ENCODE measurements at places on chromosomes 4 and X.

DNA sequence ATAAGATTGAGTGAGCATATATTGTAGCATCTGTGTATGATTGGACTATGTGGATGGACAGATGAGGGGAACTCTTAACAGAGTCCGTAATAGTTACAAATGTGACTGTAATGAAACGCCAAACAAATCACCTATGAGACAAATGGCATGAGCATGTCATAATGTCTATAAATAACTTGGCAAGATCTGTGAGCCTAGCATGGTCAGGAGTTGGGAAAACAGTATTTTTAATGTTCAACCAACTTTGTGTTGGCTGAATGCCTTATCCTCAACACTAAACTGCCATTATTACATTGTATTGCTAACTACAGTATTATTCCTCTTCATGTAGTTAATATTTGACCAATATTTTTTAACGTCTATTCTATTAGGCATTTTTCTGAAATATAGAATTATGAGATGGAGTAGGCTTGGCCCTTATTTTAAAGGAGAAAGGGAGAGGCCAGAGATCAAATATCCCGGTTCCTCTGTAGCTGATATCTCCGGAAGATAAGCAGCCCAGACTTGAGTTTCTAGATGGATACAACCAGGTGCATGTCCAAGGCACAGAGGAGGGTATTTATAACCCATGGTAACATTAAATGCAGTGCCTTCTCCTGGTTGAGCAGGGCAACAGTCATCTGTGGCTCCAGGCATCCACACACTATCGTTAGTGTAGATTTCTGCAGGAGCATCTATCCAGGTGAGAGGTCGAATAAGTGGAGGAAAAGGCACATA is 32.7 kb downstream of the PF4 start:
- no peak for DNase-seq

- no peak for DNase-seq
These were observed 10.5 kb upstream of the TLR3 start for GRCh38 chr4:186058253-186058979.

DNA sequence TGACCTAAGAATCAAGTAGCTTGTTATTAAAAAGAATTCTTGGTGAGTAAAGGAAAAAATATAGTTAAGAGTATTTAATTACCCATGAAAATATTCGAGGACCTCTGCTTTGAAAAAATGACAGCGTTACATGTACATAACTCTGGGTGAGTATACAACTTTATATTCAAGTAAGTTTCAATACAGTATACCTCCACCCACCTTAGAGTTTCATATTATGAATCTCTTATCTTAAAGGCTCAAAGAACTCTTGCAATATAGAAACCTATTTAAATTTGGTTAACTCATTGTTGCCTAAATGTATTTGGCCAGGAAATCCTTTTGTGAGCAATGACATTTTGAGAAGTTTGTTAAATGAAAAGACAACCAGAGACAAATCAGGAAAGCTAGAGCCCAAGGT is 138.2 kb downstream of the QDPR start:
- no peak for DNase-seq

DNA sequence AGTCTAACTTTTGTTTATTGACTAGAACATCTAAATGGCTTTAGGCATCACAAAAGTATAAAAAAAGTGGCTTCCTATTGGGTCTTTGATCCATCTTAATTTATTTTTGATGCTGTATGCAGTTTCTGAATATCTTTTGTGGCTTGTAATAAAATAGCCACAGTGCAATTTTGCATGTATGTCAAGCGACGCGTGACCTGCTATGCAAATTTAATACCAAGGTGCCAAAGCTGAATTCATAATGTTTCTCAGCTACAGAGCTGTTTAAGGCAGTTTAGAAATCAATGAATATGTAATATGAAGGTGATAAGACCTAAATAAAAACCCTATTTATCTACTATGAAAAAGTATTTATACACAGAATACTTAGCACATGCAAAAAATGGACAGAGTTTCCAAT is 197.8 kb downstream of the AFF2 start:
- DNase-seq = no peak

- no peak for DNase-seq
These were observed 341.1 kb downstream of the IL15 start for GRCh38 chr4:141977433-141977832.

- DNase-seq = no peak
These were observed 33.7 kb downstream of the DHX15 start for GRCh38 chr4:24550441-24551175.

GRCh38 chr4:73723023-73723422 is 17.3 kb upstream of the CXCL8 start:
- DNase-seq = no peak

Data from Daoy (cell line).